ENCODE measurements at places on chromosomes 3 and 15.

GRCh38 chr15:37981775-37982174 lies 47.3 kb downstream of the TMCO5A start:
- DNase-seq = peak; percentile 29

DNA sequence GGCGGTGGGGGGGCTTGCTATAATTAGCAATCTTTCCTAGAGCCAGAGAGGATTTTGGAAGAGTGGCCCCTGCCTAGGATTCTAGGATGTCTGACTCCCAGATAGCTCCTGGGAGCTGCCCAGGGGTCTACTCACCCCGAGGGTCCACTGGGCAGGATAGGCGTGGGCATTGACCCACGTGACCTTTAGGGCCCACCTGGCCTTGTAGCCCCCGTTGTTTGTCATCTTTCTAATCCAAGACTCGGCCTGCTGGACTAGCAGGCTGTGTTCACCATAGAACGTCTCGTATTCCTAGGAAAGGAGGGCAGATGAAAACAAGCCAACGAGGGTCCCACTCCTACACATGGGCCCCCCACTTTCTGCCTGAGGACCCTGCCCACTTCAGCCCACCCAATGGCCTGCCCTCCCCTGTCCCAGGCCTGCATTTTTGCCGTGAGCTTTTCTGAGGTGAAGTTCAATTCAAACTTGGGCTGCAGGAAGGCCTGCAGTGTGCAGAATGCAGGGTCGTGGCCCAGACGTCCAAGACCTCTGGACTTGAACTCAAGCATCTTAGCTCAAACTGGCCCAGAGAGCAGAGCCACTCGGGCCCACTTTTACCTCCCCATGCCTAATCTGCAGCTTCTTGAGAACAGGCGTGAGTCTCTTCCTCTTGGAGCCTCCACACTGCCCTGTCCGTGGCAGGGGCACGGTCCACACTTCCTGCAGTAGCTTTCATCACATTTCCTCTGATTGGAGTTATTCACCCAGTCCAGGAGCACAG lies 41.5 kb downstream of the MUC4 start:
- no peak for DNase-seq

GRCh38 chr3:97125902-97126499 lies 311.6 kb downstream of the EPHA6 start:
- no peak for DNase-seq

- no peak for DNase-seq
These were observed 6.8 kb upstream of the TBC1D5 start for GRCh38 chr3:17749281-17749680.

- peak; percentile 86 for DNase-seq
These were observed at the start of gene KNL1 for GRCh38 chr15:40593588-40594428. KNL1 (plus strand) TSS chr15:40594249; CDS start chr15:40602932, 8,683 bp downstream.

GRCh38 chr3:55440104-55440708 lies 46.9 kb downstream of the WNT5A start:
- no peak for DNase-seq

DNA sequence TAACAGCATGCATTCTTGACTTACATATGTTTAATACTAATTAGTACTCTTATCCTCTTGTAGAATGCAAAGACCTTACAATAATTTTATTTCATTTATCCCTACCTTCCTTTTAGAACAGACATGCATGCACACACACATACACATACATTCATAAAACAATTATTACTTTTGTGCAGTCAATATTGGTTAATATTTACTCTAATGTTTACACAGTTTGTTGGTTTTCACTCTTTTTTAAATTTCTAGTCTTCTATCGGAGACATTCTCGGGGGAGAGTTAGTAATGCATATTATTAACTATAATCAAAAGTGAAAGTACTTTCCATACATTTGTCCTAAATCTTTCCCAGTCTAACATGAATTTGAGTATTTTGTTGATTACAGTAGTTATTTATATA lies 317.7 kb upstream of the DPH6 start:
- no peak for DNase-seq

DNA sequence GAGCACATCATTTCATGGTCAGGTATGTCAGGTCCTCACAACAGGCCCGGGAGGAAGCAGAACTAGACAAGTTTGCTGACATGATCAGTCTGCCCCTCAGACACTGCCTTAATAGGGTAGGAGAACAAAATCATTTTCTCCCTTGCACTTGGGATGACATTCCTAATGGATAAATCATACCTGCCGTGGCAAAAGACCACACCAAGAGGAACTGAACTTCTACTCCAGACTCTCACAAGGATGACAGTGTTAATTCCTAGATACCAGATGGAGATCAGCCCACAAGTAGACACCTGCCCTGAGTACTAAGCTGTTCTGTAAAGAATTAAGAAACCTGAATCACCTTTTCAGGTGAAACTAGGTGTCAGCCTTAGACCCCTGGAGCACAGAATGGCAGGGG lies 19.5 kb downstream of the SIAH2 start:
- DNase-seq = peak; percentile 31

DNA sequence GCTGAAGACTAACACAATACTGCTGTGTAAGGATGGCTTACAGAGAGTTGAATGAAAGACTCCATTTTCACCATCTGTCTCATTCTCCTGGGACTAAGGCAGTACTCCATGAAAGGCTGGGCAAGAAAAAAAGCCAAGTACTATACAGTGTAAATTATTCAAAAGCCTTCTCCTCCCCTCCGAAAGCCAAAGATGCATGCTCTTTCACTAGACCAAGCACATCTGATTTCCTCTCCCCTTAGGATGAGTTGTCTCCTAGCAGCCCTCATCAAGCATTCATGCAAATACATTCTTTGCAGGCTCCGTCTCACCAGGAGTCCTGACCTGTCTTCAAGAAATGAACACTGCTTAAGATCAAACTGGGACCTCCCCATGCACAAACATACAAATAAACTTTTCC lies 133.5 kb upstream of the THBS1 start:
- DNase-seq = no peak

GRCh38 chr15:77266708-77267386 lies 153.1 kb downstream of the PEAK1 start:
- no peak for DNase-seq

DNA sequence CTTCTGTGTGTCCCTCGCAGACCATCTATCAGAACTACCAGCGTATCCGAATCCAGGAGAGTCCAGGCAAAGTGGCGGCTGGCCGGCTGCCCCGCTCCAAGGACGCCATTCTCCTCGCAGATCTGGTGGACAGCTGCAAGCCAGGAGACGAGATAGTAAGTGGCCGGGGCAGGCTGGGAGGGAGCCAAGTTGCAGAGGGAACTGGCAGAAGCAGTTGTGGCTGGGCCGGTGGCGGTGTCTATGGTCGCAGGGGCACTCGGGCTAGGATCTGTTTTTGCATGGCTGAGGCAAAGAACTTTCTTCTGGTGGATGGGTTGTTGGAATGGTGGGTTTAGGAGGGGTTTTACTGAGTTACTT lies 10.1 kb downstream of the MCM2 start:
- no peak for DNase-seq

All from urothelium cell line (cell line).